ENCODE measurements at places on chromosomes 6 and 20. TPM values are rescaled to one million over a fixed set of nuclear protein-coding genes. Genes with fewer than 3 reads are reported as not detected.

DNA sequence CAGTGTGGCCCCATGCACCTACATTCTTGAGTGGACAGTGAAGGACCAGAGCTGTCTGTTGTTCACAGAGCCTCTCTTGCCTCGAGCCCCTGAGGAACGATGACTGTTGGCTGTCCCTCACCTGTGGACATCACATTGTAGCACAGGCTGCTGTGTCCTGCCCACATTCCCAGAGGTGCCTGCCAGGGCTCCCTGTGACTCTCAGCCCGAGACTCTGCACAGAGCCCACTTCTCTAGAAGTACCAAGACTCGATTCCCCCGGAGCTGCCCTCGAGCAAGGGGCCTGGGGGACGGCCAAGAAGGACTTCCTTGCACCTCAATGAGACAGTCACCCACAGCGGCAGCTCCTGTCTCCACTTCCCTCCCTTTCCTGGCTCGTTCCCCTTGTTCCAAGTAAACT lies 28.6 kb upstream of the DLGAP4 start:
- peaks cover 16% of the 10 kb centered on the region for H3K27me3 ChIP-seq
- no peaks in the 10 kb centered on the region for H3K36me3 ChIP-seq
- H3K4me3 ChIP-seq: no peak overlapping the region
- no peak overlapping the region for H3K27ac ChIP-seq
- no peak for DNase-seq

DNA sequence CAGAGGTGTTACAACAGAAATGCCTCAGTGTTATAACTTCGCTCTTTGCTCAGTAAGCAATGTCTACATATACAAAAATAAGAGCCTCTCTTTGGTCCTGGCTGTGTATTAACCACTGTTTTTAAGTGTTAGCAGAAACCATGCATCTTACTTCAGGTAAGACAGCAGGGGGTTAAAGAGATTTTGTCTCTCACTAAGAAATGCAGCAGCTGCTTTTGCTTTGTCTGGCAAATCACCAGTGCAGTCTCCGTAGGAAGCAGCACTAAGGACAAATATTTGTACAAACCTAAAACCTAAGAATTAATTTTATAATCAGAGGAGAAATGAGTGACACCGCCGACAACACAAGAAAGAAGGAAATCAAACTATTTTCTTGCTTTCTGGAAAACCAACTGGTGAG lies 758 bp downstream of the SMIM28 start:
- no peaks in the 10 kb centered on the region for H3K36me3 ChIP-seq
- H3K4me3 ChIP-seq: no peak overlapping the region

DNA sequence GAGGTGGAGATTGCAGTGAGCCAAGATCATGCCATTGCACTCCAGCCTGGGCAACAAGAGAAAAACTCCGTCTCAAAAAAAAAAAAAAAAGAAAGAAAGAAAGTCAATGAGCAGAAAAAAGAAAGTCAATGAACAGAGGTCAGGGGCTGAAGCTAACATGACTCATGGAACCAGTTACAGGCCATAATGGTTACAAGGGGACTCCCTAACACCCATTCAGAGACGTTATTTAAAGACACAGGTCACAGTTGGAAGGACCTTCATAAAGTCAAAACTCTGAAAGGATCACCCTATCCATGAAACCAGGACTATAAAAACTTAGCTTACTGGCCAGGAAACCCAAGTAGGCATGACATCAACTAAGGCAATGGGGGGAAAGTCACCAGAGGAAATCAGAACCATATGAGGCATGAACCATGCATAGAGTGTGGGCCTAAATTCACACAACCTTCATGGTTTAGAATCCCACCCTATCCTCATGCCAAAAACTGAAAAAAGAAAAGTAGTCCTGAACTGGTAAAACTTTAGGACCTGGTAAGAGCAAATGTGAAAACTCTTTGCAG lies 18.2 kb downstream of the FBXL4 start:
- H3K36me3 ChIP-seq: peaks cover 37% of the 10 kb centered on the region
- H3K4me3 ChIP-seq: no peak overlapping the region
- peaks cover 27% of the 10 kb centered on the region for H3K4me1 ChIP-seq
- H3K27ac ChIP-seq: no peak overlapping the region
- no peaks in the 10 kb centered on the region for H3K27me3 ChIP-seq

GRCh38 chr6:41548098-41548840 lies 2.1 kb downstream of the FOXP4 start:
- peak overlapping the region; percentile 94 for H3K4me3 ChIP-seq
- no peak overlapping the region for H3K27ac ChIP-seq
- peaks cover 32% of the 10 kb centered on the region for H3K4me1 ChIP-seq
- peaks cover 2% of the 10 kb centered on the region for H3K27me3 ChIP-seq

- peak overlapping the region; percentile 82 for H3K27ac ChIP-seq
- H3K4me1 ChIP-seq: peaks cover 16% of the 10 kb centered on the region
- no peaks in the 10 kb centered on the region for H3K36me3 ChIP-seq
Measured at GRCh38 chr6:13273931-13274706, 54.2 kb downstream of the TBC1D7 start.

DNA sequence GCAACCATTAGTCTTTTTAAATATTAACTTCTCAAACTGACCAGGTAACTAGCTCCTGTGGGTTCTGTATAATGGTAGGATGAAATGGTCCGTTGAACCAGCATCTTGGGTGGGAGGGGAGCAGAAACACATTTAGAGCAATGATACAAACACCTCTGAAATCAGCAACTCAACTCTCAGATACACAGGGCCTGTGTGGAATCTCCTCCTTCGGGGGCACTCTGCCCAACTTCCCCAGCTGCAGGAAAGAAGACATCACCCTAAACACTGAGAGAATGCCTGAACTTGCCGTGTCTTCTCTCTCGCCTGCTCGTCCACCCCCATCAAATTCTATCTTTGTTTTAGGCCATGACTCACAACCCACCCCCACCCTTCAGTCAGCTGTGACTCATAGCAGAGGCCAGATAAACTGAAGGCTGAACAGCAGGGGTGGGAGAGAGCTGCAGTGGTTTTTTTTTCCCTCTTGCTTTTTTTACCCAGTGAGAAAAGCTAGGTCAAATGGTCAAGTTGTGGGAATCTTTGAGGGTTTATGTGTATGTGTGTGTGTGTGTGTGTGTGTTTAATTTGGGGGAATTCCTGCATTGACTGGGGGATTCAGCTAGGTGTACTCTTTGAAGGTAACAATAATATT lies 593.4 kb upstream of the JAG1 start:
- no peaks in the 10 kb centered on the region for H3K27me3 ChIP-seq
- H3K4me1 ChIP-seq: no peaks in the 10 kb centered on the region
- no peak for DNase-seq
- no peak overlapping the region for H3K27ac ChIP-seq

- peaks cover 24% of the 10 kb centered on the region for H3K4me1 ChIP-seq
- H3K36me3 ChIP-seq: peaks cover 22% of the 10 kb centered on the region
- peak overlapping the region; percentile 4 for H3K4me3 ChIP-seq
- H3K27me3 ChIP-seq: no peaks in the 10 kb centered on the region
- peak; percentile 18 for DNase-seq
- no peak overlapping the region for H3K27ac ChIP-seq
Measured at GRCh38 chr6:4906293-4907276, 97.3 kb downstream of the RPP40 start.

DNA sequence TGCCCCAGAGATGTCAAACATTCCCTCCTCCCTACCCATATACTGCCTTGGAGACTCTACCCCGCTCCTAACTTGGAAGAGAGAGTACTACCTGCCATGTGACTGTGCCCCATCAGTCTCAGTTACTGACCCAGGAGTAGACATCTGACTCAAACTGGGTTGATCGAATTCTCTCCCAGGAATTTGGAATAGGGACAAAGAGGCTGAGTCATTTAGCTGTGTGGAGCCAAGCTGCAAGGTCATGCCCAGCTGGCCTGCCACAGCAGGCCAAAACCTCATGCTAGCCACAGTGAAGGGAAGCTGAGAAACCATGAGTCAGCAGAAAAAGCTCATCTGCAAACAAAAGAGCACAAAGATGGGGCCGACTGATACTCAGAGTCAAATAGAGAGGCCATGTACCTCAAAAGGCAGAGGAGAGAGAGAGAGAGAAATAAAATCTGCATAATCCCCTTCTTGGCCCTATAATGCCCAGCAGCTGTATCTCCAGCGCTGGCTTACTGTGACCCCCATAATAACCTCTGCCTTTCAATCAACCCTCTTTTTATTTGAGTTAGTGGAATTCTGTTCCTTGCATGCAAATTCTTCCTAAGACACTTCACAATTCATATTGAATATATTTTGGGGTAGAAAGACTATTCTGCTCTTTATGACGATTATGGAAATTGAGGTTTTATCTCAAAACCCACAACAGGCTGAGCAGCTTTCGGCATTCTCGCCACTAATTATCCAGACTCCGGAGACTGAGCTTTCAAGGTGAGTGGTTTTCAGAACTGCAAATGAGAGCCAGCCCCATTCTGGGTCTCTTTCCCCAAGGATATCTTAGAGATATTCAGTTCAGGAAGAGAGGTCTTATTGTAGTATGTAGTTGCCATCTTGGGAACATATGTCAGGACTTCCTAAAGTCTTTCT lies 21.4 kb upstream of the AKIRIN2 start:
- H3K4me1 ChIP-seq: peaks cover 27% of the 10 kb centered on the region
- H3K27me3 ChIP-seq: no peaks in the 10 kb centered on the region
- DNase-seq: peak; percentile 38
- H3K36me3 ChIP-seq: no peaks in the 10 kb centered on the region
- no peak overlapping the region for H3K27ac ChIP-seq

DNA sequence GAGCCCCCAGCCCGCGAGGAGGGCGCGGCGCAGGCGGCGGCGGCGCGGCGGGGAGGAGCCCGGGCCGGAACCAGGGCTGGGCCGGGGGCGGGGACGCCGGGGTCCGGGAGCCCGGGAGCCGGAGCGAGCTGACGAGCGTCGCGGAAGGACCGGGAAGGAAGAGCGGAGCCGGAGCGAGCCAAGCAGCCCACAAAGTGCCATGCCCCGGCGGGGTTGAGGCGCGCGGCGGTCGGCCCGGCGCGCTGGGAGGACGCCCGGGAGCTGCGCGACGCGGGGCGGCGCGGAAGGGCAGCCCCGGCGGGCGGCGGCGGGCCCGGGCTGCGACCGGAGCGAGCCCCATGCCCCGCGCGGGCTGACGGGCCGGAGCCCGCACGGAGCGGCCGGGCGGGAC lies 289 bp downstream of the FOXP4 start:
- H3K27me3 ChIP-seq: peaks cover 2% of the 10 kb centered on the region
- peak; percentile 62 for DNase-seq
- H3K4me1 ChIP-seq: peaks cover 31% of the 10 kb centered on the region
- no peak overlapping the region for H3K27ac ChIP-seq

DNA sequence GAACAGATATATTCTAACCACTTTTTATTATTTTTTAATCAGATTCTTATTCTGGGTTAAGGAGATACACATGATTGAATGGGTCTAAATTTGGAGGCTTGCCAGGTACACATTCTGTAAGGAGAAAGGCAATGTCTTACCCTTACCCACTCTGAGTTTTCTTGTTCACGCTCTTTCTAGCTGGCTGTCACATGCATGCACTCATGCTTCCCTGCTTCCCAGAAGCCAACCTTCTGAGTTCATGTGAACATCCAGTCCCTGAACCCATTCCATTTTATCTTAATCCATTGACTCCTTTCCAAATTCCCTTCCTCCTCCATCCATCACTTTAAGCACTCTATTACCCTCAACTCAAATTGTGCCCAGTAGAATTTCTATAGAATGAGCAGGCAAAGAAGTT lies 17.5 kb upstream of the MOCS1 start:
- no peaks in the 10 kb centered on the region for H3K27me3 ChIP-seq
- H3K4me3 ChIP-seq: no peak overlapping the region
- no peak overlapping the region for H3K27ac ChIP-seq
- no peaks in the 10 kb centered on the region for H3K4me1 ChIP-seq
- no peak for DNase-seq

- H3K4me1 ChIP-seq: no peaks in the 10 kb centered on the region
- H3K4me3 ChIP-seq: no peak overlapping the region
- no peak for DNase-seq
- H3K36me3 ChIP-seq: no peaks in the 10 kb centered on the region
- H3K27me3 ChIP-seq: no peaks in the 10 kb centered on the region
Measured at GRCh38 chr6:51093871-51094270, 275.2 kb downstream of the TFAP2B start.

GRCh38 chr6:6729971-6730370 lies 141.5 kb downstream of the LY86 start:
- DNase-seq: no peak
- no peaks in the 10 kb centered on the region for H3K4me1 ChIP-seq
- H3K36me3 ChIP-seq: no peaks in the 10 kb centered on the region
- peaks cover 17% of the 10 kb centered on the region for H3K27me3 ChIP-seq
- H3K27ac ChIP-seq: no peak overlapping the region

- no peaks in the 10 kb centered on the region for H3K27me3 ChIP-seq
- no peak overlapping the region for H3K27ac ChIP-seq
- H3K36me3 ChIP-seq: no peaks in the 10 kb centered on the region
- H3K4me1 ChIP-seq: no peaks in the 10 kb centered on the region
- no peak for DNase-seq
- H3K4me3 ChIP-seq: no peak overlapping the region
Measured at GRCh38 chr6:72094506-72094905, 208.2 kb downstream of the RIMS1 start.

DNA sequence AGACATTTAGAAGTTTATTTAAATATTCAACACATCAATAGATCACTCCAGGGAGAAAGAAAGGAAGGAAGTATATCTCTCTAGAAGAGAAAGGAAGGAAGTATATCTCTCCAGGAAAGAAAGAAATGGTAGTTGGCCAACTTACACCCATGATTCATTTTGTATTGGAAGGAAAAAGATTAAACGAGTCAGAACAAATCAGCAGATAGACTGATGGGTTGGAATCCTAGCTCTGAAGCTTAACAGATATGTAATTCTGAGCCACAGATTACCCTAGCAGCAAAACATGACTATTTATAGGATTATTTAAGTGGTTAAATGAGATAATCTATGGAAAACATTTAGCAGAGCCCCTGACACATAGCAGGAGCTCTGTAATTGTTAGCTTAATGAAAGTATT lies 27.1 kb downstream of the COL12A1 start:
- H3K27ac ChIP-seq: no peak overlapping the region
- no peak overlapping the region for H3K4me3 ChIP-seq
- no peaks in the 10 kb centered on the region for H3K4me1 ChIP-seq
- H3K27me3 ChIP-seq: peaks cover 18% of the 10 kb centered on the region

DNA sequence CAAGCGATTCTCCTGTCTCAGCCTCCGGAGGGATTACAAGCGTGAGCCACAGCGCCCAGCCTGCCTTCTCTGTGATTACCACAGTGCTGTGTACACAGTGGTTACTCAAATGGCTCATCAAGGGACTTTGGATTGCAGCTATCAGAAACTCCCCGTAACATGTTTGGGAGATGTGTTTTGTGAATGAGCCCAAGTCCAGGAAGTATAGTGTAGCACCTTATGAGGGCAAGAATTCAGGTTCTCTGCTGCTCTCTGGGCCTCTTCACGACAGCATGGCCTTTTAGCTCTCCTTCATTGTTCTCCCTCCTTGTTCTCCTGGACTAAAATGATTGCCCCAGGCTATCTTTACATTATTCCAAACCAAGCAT lies 34.1 kb upstream of the RPL7L1 start:
- H3K27me3 ChIP-seq: no peaks in the 10 kb centered on the region
- no peak overlapping the region for H3K27ac ChIP-seq
- peaks cover 9% of the 10 kb centered on the region for H3K36me3 ChIP-seq
- no peak for DNase-seq
- H3K4me1 ChIP-seq: peaks cover 22% of the 10 kb centered on the region

The BPIFB1 gene
- total RNA-seq: not detected

The ADAM33 gene
- total RNA-seq: not detected
